ENCODE measurements at places on chromosomes 13 and 19. TPM values are rescaled to one million over a fixed set of nuclear protein-coding genes. Genes with fewer than 3 reads are reported as not detected.

The POSTN gene
- 17.0 TPM for total RNA-seq

The TMEM238 gene
- 25.6 TPM for total RNA-seq

- peak; percentile 84 for ATAC-seq
Observed at GRCh38 chr19:55050749-55051532, 12.0 kb downstream of the RDH13 start.

DNA sequence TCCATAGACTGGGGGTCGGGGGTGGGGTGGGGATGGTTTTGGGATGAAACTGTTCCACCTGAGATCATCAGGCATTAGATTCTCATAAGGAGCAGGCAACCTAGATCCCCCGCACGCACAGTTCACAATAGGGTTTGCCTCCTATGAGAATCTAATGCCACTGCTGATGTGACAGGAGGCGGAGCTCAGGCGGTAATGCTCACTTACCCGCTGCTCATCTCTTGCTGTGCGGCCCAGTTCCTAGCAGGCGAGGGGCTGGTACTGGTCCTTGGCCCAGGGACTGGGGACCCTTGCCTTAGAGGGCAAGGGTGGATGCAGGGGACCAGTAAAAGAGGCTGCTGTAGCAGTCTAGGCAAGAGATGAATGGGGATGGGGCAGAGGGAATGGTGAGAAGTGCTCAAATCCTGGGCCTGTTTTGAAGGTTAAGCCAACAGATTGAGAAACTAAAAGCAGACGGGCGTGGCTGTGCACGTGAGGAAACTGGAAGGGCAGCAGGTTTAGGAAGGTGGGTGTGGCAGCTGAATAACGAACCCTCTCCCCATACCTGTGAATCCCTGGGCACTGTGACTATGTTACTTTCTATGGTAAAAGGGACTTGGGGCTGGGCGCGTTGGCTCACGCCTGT is 1.5 kb upstream of the ERICH4 start:
- ATAC-seq, result peak; percentile 34

- no peak for ATAC-seq
Observed at GRCh38 chr19:30790056-30790680, 418.0 kb downstream of the ZNF536 start.

The DACH1 gene
- 0.24 TPM for total RNA-seq

The CEACAM6 gene
- 268 TPM for total RNA-seq

DNA sequence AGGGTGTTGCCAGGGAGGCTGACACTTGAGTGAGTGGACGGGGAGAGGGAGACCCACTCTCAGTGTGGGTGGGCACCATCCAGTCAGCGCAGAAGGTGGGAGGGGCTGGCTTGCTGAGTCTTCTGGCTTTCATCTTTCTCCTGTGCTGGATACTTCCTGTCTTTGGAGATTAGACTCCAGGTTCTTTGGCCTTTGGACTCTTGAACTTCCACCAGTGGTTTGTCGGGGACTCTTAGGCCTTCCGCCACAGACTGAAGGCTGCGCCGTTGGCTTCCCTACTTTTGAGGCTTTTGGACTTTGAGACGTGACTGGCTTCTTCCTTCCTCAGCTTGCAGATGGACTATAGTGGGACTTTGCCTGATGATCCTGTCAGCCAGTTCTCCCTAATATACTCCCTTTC is 4.3 kb upstream of the LENG8 start:
- ATAC-seq, result no peak

- ATAC-seq, result peak; percentile 76
Observed at GRCh38 chr19:38361633-38362075, 12.7 kb upstream of the PSMD8 start.

DNA sequence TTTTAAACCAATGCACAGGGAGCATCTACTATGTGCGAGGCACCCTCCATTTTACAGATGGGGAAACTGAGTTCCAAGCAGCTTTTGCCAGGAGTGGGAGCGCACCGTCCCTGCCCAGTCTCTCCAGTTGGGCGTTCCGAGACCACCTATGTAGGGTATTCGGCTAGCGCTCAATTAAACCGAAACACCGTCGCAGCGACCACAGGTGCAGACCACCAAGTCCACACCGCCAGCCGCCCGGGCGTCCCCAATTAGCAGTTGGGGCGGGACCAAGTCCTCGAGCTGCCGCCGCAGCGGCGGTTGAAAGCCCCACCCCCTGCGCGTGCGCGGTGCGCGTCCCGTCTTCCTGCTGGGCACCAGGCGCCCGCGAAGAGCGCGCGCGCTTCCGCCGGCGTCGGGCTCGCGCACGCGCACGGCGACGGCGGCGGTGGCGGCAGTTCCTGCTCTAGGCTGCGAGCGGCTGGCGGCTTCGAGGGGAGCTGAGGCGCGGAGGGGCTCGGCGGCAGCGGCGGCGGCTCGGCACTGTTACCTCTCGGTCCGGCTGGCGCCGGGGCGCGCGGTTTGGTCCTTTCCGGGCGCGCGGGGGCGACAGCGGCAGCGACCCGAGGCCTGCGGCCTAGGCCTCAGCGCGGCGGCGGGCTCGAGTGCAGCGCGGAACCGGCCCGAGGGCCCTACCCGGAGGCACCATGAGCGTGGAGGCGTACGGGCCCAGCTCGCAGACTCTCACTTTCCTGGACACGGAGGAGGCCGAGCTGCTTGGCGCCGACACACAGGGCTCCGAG is at the start of gene UPF1:
Gene UPF1, plus strand, starts transcription at position 436 of the 782 bp plus-strand sequence. Its CDS starts 251 bp downstream, at position 687.
- peak; percentile 87 for ATAC-seq

- ATAC-seq, result no peak
Observed at GRCh38 chr19:54532528-54532927, 29.9 kb downstream of the LAIR2 start.

DNA sequence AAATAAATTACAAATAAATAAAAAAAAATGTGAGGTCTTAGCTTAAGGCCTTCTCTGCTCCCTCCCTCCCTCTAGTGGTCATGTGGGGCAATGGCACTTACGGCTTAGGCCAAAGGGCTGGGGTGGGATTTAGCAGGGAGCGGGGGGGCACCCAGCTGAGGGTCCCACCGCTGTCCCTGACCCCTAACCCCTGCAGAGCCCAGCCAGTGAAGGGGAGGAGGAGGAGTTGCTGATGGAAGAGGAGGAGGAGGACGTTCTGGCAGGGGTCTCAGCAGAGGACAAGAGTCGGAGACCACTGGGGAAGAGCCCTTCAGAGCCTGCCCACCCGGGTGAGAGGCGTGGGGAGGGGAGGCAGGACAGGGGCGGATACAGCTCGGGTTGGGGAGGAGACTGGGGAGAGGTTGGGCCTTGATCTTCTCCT is 9.3 kb downstream of the MPND start:
- ATAC-seq, result peak; percentile 59

The LIM2 gene
- total RNA-seq, result not detected

GRCh38 chr19:19438366-19439175 is 33.1 kb downstream of the GATAD2A start:
- no peak for ATAC-seq

DNA sequence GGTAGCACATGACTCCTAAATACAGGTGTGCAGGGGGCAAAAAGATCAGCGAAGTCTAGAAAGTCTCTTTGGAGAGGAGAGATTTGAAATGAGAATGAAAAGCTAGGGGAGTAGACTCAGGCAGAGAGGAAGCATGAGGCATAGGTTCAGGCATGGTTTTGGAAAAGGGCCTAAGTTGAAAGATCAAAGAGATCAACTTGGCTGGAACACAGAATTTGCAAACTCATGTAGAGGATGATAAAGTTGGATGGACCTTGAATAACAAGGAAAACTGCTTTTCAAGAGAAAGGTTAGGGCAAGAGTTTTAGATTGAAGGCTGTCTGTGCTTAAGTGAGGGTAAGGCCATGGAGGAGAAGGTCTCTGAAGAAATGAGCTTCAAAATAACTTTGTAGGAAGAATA is 47.4 kb upstream of the UBAC2 start:
- ATAC-seq, result no peak

GRCh38 chr19:39411081-39411831 is 1.2 kb upstream of the PLEKHG2 start:
- ATAC-seq, result peak; percentile 0

The ELOF1 gene
- total RNA-seq, result 34.9 TPM

The FAM124A gene
- total RNA-seq, result 0.72 TPM

- ATAC-seq, result no peak
Observed at GRCh38 chr13:111597618-111598017, 277.2 kb downstream of the TEX29 start.

DNA sequence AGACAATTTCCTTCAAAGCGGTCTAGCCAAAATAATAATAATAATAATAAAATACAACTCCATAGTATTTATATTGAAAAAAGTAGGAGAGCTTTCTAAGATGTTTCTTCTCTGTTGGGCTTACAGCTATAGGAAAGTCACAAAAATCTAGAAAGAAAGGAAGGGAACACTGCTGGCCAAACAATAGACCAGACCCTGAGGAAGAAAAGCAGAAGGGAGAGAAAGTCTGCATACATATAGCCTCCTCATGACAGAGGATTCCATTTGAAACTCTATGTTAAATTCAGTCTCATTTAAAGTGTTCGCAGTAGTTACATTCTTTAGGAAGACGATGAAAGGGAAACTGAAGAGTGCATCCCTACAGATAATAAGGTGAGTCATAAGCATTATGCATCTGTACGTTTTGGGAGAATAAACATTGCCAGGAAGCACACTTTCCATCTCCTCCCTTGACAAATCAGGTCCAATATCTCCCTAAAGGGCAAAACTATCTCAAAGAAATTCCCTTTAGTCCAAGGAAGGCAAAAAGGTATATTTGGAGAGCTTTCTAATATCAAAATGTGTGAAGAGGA is 86.5 kb downstream of the PCDH9 start:
- no peak for ATAC-seq

GRCh38 chr19:5349041-5349440 is 8.4 kb upstream of the PTPRS start:
- ATAC-seq, result no peak

GRCh38 chr19:43984687-43985000 is 656 bp downstream of the ZNF155 start:
- peak; percentile 22 for ATAC-seq

DNA sequence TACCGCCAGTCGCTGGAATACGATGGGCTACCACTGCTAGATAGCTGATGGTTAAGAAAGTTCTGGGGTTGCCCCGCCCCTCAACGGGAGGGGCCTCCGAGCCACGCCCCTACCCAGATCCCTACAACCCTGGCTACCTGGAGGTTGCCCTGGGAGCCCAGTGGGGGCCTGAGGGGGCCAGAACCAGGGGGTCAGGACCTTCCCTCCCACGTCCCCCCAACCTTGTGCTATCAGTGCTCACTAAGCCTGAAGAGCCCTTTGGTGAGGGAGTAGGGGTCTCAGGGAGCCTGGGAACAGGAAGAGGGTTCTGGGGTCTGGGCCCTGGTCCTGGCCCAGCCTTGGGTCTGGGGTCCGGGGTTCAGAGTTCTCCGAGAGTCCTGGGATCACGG is 8.9 kb downstream of the OCEL1 start:
- peak; percentile 60 for ATAC-seq

GRCh38 chr19:51093101-51093500 is 10.4 kb upstream of the KLK14 start:
- ATAC-seq, result no peak

The ZNF737 gene
- 2.3 TPM for total RNA-seq

- no peak for ATAC-seq
Observed at GRCh38 chr13:109331898-109332297, 454.5 kb downstream of the IRS2 start.

GRCh38 chr19:57096685-57097361 is 23.0 kb upstream of the USP29 start:
- no peak for ATAC-seq

- no peak for ATAC-seq
Observed at GRCh38 chr19:52227980-52228379, 38.1 kb downstream of the PPP2R1A start.

The ZNF284 gene
- total RNA-seq, result 0.36 TPM

GRCh38 chr13:112450118-112450903 is 74.2 kb downstream of the SPACA7 start:
- ATAC-seq, result no peak

GRCh38 chr19:19026299-19026971 is 6.9 kb downstream of the SUGP2 start:
- ATAC-seq, result peak; percentile 69

- ATAC-seq, result no peak
Observed at GRCh38 chr13:111961651-111962192, 105.2 kb upstream of the SOX1 start.

The TRIM13 gene
- total RNA-seq, result 30.2 TPM

- no peak for ATAC-seq
Observed at GRCh38 chr13:111587249-111587648, 266.8 kb downstream of the TEX29 start.

GRCh38 chr19:43895727-43896308 is 39.3 kb downstream of the ZNF45 start:
- no peak for ATAC-seq
